ENCODE measurements at places on chromosomes 2 and 18.
A peak's percentile ranks its signal among the peaks of the same experiment; 100 is the strongest.

- DNase-seq = no peak
Measured at GRCh38 chr2:56017784-56018183, 94.2 kb upstream of the EFEMP1 start.

- DNase-seq = peak; percentile 36
Measured at GRCh38 chr2:157439824-157440186, 4.1 kb downstream of the CYTIP start.

GRCh38 chr2:102717308-102718018 lies 44.4 kb upstream of the TMEM182 start:
- no peak for DNase-seq

GRCh38 chr2:165792104-165792454 lies 2.0 kb downstream of the GALNT3 start:
- no peak for DNase-seq

DNA sequence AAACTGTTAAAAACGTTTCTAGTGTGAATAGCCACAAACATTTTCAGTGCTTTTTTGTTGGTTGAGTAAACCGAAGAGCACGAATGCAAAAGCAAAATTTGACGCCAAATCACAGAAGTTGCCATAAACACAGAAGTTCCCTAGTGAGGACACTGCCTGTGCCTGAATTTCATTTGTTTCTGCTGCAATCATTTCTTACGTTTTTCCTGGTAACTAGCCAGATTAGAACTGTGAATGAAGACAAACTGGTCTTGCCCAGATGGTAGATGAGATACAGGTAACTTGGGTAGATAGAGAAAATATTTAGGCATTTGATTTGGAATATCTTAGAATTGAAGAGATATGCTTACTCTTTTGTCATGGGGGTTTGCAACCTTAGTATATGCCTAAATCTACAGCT lies 9.8 kb upstream of the TBR1 start:
- DNase-seq = no peak

DNA sequence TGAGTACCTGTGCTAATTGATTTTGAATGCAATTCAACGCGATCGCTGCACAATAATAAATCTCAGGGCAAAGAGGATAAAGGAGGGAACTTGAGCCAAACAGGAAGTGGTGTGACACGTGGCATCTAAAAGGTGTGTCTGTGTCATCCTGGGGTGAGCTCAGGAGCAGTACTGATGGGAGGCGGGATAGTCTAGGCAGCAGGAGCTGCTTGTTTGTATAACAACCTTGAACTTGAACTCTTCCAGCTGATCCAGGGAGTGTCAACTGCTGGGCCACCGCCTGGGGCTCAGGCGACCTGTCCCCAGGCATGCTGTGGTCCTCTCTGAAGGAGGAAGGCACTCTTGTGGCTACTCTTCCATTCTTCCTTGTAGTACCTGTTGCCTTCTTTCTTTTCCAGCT lies 61.2 kb downstream of the BOD1L2 start:
- no peak for DNase-seq

DNA sequence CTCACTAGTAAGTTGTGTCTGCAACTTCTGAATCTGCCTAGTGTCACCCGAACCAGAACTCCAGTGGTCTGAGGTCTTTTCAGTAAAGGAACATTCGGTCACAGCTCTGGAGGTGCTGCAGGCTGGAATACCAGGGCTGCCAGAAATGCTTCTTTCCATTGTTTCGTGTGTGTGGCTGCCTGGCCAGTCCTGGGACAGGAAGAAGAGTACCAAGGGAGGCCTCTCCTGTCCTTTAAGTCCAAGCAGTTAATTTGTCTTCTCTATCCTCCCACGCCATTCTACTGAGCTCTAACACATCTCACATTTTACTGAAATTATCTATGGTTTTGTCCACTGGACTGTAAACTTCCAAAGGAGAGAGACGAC lies 196.0 kb downstream of the LNPK start:
- DNase-seq = no peak

DNA sequence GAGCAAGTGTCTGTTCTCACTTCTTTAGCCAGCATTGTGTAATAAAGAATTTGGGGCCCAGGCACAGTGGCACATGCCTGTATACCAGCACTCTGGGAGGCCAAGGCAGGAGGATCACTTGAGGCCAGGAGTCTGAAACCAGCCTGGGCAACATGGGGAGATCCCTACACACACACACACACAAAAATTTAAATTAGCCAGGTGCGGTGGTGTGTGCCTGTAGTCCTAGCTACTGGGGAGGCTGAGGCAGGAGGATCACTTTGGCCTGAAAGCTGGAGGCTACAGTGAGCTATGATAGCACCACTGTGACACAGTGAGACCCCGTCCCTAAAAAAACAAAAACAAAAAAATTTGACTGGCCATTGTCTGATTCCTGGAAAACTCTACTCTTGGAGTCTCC lies 8.3 kb downstream of the REV1 start:
- DNase-seq = no peak

DNA sequence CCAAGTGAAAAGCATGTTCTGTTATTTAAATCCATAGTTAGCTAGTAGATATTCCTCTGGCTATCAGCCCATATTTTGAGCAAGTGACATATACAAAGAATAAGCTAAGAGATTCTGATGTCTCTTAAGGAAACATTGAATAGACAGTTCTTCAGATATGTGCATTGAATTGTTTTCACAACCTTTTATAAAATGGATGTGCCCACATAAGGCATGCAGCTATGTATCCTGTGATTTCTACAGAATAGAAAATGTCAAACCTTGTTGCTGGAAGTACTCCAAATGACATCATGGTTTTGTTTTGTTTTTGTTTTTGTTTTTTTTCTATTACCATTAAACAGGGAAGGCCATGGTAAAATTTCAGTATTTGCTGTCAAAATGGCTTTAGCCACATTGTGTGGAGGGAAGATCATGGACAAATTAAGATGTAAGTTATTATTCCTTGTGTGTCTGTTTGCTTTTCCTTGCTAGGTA lies 95.8 kb downstream of the DTNA start:
- DNase-seq = no peak

GRCh38 chr2:238943338-238944067 lies 95.6 kb downstream of the TWIST2 start:
- no peak for DNase-seq

GRCh38 chr2:203782262-203782976 lies 76.0 kb downstream of the CD28 start:
- peak; percentile 64 for DNase-seq

- DNase-seq = no peak
Measured at GRCh38 chr2:138959031-138959430, 178.8 kb upstream of the NXPH2 start.

GRCh38 chr2:235988271-235989015 lies 179.7 kb downstream of the GBX2 start:
- no peak for DNase-seq

GRCh38 chr18:59024829-59025228 lies 114.9 kb upstream of the SEC11C start:
- DNase-seq = no peak

DNA sequence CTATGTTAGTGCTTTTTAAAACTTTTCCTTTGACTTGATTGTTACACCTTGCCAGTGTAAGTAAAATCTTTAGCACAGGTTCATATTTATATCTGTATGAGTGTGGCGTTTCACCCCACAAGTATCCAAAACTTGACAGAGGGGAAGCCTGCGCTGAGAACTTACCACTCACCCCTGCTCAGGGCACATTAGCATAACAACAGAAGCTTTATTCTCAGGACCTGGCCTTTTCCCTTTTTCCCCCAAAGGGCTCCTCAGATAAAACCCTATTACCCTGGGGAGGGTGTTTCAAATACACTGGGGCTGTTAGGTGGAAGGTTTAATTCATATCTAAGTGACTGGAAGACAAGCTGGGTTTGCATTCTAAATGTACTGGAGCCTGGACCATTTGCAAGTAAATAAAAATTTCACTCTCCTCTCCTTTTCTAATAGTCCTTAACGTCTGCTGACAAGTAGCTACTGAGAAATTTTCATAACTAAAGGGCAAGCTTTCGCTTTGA lies 276.6 kb downstream of the RNF152 start:
- DNase-seq = no peak
